IPS DF 6.9 (cell line): ENCODE measurements at places on chromosomes 12 and 14.

DNA sequence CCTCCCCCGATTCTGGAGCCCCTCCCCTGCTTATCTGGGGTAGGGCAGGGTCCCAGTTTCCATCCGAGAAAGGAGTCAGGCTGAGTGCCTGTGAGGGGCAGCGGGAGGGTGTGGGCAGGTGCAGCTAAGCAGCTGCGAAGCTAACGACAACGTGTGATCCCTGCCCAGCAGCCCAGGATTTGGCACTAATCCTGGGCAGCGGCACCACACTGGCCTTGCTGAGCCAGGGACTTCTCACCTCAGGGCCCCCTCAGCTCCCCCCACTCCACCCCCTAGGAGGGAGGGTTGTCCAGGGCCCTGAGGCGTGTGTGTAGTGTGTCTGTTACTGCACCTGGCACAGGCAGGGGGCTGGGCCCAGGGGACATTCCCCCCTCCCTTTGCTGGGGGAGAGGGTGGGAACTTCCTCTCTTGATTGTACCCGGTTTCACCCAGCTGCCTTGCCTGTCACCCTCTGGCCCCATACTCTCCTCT lies 1.8 kb downstream of the SMIM41 start:
- DNase-seq: no peak

DNA sequence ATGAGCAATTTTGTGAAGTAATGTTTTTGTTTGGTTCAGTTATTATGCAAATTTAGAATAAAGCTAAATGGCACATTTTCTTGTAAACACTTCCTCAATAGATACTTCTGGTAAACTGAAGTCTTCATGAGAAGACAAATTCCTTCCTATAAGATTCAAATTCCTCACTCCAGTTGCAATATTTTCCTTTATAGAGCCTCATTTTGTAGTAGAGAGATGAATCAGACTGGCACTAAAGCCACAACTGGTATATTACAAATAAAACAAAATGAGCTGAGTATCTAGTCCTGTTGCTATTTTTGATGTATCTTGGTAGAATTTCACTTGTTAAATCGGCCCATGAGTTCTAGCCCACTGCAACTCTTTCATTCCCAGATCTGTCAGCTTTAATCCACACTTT lies 5.5 kb downstream of the LGR5 start:
- DNase-seq: no peak

GRCh38 chr12:32181498-32182175 lies 75.0 kb downstream of the BICD1 start:
- no peak for DNase-seq

DNA sequence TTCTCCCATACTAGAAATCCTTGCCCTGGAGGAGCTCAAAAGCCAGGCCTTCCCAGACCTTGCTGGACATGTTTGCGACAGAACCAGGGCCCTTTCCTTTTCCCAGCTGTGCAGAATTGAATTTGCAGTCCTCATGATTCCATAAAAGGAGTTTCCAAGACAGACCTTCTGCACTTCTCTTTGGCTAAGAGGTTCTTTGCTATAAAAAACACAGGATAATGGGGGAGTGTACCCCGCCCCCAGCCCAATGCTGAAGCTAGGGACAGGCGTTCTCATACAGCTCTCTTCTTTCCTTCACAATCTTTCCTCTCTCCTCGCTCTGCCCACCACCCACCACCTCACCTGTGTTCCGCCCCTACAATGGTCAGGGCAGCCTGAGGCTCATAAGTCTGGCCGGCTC lies 172.3 kb upstream of the FKBP4 start:
- DNase-seq: no peak

GRCh38 chr14:71527838-71528237 lies 404.4 kb upstream of the RGS6 start:
- no peak for DNase-seq

DNA sequence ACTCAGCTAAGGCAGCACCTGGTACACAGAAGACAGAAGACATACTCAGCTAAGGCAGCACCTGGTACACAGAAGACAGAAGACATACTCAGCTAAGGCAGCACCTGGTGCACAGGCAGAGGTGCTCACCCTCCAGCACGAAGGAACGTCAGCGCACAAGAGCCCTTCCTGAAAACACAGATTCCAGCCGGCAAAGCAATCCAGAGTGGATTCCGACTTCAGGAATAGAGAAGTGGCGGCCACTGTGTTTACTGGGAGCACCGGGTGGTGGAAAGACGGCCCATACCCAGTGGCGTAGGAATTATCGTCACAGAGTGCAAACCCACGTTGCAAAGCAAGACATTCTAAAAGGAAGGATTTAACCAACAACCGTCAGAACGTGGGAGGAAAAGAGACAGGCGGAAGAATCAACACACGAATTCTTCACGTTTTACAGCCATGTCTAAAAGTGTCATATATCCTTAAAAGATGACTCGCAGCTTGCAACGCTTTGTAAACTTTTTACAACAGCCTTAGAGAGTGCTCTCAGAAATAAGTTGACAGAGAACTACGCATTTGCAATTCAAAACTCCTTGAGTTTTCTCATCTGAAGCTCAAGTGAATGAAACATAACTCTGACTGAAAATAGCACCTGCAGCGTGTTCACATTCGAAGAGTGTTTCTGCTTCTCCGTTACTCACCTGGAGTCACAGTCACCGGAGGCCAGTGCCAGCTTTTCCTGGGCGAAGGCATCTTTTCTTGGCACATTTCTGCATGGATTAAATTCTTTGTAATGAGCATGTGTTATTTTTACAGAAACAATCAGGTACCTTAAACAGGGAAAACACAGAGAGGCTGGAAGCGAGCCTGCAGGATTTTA lies 55.8 kb upstream of the GALNT9 start:
- DNase-seq: no peak

- DNase-seq: no peak
Measured at GRCh38 chr14:50560931-50561285, 963 bp downstream of the ATL1 start.

GRCh38 chr12:124369055-124369826 lies 74.3 kb downstream of the RFLNA start:
- no peak for DNase-seq

GRCh38 chr12:52614381-52615207 lies 3.8 kb downstream of the KRT73 start:
- DNase-seq: no peak

DNA sequence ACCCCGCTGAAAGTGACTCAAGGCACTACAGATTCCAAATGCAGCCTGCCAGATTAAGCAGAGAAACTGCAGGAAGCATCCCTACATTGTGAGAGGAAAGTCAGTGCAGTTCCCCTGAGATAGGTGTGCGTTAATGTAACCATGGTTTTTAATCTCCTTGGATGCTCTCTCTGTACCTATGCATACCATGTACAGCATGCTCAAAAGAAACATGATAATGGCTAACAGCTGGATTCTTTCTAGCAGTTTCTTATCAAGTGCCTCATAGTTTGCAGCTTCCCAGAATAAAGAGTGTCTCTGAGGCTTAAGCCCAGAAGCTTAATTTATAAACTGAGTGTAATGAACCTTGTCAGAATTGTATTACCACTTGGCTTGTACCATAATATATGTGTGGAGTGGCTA lies 17.1 kb upstream of the MDM1 start:
- no peak for DNase-seq

DNA sequence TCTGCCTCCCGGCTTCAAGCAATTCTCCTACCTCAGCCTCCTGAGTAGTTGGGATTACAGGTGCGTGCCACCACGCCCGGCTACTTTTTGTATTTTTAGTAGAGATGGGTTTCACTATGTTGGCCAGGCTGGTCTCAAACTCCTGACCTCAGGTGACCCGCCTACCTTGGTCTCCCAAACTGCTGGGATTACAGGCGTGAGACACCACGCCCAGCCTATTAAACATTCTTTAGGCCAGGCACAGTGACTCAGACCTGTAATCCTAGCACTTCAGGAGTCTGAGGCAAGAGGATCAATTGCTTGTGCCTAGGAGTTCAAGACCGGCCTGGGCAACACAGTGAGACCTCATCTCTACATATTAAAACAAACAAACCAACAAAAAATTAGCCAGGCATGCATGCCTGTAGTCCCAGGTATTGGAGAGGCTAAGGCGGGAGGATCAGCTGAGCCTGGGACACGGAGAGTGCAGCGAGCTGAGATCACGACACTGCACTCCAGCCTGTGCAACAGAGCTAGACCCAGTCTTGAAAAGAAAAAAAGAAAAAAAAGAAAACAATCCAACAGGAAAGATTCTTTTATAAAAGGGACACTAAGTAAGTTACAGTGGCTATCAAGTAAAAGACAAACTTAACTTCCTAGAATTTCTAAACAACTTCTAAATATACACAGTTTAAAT lies 70.2 kb downstream of the HECTD1 start:
- DNase-seq: no peak

DNA sequence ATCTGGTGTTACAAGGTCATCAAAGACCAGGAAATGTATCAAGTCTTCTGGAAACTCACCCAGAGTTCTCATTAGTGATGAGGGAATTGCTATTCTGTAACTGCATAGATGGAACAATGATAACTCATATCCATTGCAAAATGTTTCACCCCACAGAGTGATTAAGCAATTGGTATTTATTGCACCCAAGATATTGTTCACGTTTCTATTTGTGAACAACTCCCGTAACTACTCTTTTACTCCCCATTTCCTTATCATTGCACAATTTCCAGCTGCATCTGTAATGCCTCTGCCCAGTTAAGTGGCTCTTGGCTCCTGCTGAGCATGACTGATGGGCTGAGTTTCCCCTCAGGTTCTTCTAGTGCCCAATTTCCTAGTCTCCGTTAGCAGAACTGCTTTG lies 108.7 kb upstream of the PRICKLE1 start:
- DNase-seq: no peak

- no peak for DNase-seq
Measured at GRCh38 chr14:34619471-34619870, 10.5 kb downstream of the SNX6 start.

DNA sequence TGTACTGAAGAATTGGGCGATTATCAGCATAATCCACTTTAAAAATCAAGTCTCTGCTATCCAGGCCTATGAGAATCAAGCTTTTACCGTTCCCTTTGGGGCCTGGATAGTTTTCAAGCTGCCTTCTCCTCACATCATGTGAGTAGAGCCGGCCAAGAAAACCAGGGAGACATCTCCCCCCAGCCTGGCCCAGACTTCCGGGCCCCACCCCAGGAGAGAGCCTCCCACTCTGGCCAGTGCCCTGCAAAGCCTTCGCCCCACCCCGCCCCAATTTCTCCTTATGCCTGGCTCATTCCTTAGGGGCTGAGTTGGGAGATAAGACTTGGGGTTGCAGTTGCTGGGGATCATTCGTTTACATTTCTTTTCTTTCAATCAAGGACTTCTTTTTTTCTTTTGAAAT lies 1.4 kb upstream of the TMEM132C start:
- DNase-seq: no peak

DNA sequence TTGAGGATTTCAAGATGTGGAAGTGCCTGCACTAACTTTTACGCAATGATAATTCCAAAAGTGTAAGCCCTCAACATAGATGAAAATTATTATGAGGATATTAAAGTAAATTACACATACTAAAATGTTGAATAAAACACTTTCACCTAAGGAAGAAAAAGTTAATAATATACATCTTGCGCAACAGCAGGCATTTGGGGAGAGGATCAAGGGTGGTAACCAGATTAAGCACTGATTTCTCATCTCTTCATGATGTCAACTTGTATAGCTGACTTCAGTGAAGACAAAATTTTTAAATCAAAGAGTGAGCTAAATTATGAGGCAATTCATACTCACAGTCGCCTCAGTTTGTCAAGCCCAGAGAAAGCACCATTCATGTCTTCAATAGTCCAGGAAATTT lies 33.8 kb downstream of the LRIG3 start:
- DNase-seq: no peak

GRCh38 chr12:124248941-124249825 lies 45.7 kb upstream of the RFLNA start:
- DNase-seq: no peak

DNA sequence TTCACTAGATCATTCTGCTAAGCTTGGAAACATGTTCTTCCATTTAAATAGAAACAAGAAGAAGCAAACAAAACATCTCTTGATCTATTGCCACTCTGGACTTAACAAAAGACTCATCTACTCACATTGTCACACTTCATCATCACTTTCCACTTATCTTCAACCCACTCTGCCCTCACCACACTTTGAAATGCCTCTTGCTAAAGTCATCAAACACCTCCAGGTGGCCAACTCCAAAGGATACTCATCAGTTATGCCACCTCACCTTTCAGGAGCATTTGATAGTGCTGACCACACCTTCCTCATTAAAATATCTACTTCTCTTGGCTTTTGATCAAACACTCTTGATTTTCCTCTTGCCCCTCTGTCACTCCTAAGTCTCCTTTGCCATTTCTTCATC lies 7.2 kb downstream of the EFCAB11 start:
- no peak for DNase-seq

DNA sequence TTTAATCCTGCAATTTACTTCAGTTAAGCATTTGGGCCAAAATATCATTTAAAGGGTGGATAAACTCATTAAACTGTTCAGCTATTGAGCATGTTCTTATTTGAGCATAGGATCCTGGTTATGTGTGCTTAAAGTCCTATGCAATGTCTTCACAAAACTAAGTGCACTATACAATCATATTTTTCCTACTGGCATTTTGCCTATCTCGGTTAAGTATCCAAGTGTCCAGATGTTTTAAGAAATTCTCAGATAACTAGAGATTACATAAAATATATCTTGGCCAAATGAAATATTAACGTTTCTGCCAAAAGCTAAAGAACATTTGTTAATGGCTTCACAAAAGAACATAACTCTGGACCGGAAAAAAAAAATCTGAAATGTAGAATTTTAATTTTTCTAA lies 250.8 kb upstream of the LRFN5 start:
- no peak for DNase-seq

GRCh38 chr14:103994535-103995184 lies 52.3 kb upstream of the RD3L start:
- DNase-seq: no peak

- no peak for DNase-seq
Measured at GRCh38 chr12:129381715-129382114, 522.1 kb downstream of the TMEM132D start.

DNA sequence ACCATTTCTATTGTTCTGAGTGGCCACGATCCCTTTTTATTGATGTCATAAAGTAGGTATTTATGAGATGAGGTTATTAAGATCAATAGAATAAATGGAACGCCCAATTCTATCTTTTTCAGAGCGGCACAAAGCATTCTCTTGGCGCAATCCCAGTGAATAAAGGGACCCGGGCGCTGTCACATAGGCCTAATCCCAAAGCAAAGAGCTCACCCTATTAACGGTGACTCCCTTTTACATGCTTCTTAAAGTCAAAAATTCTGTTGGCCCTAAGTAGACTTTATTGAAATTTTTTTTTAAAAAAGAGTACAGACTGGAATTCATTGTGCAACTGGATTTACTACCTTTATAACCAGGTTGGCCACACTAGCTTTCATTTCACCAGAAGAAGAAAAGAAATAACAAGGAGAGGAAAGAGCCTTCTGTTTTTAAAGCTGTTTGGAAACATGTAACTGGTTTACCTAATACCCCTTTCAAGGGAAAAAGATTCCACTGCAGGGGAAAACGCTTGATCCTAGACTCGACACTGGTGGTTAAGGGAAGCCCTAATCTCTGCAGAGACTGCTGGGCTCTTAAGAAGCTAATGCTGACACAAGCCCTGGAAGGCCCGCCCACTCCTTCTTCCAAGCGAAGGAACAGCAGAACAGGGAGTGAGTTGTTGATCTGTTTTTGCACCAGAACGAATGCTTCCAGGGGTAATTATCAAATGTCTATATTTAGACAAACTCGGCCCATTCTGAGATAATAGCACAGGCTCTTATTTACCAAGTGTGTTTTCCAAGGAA lies 381.2 kb downstream of the BCL11B start:
- DNase-seq: no peak
